Cortex of kidney (tissue), 1 donor: ENCODE measurements at places on chromosomes 5 and 9.

GRCh38 chr5:178786859-178787499, 56.5 kb upstream of the ZNF354A start:
- DNase-seq: no peak

- DNase-seq: no peak
These were observed 34.6 kb downstream of the PLAC8L1 start for GRCh38 chr5:146070746-146071145.

DNA sequence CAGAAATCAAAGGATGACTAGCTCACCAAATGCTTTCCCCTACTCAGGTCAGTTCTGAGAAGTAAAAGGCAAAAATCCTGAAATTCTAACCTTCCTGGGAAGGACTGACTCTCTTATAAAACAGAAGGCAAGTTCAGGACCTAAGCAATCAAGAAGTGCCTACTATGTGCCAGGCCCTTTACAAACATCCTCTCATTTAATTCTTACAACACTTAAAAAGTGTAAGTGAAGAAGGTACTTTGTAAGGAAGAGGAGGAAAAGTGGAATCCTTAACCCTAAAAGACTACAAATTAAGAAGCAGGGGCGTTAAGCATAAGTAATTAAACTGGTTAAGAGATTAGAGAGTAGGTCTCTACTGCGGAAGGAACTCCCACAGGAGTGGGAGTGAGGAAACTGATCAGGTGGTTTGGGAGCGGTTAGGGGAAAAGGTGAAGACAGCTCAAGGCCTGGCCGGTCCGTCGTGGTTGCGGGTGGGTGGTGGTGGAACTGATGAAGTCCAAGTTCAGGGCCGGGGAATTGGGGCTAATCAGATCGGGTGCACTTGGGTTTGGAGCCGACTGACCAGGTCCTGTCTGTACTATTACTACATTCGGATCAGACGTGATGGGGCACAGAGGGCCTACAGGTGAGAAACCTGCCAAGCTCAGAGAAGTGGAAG, 839 bp downstream of the MED27 start:
- no peak for DNase-seq

DNA sequence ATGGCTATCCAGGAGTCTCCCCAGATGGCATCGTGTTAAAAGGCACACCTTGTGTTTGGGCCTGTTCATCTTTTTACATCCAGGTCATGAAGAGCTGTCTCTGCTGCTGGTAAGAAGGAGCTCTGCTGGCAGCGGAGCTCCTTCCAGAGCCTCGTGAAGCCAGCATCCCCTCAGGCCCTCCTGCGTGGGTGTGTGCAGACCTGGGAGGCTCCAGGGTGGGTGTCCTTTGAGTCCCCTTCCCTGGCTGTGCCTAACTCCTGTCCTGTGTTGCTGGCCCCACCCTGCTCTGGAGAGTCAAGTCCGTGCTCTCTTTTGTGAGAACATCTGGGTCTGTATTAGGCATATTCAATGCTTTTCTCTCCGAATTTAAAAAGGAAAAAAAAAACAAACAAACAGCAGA, 149.6 kb upstream of the IRX2 start:
- DNase-seq: no peak

GRCh38 chr5:17470064-17470463, 28.0 kb upstream of the TAF11L2 start:
- DNase-seq: no peak

- DNase-seq: no peak
These were observed 218.4 kb upstream of the MVB12B start for GRCh38 chr9:126108240-126108639.

GRCh38 chr9:2461892-2462291, 159.7 kb upstream of the VLDLR start:
- DNase-seq: no peak

DNA sequence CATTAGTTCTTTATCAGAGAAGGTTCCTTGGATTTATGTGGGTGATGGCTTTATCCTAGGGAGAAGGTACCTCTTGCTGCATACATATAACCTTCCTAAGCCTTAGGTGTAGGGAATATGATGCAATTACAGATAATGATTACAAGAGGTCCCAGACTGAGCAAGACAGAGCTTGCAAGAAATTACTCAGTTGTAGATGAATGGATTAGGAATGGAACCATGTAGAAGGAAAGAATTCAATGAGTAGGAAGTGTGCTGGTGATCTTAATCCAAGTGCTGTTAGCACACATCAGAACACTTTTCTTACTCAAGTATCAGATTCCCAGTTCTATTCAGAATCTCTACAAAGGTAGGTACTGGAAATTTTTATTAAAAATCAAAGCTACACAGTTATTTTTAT, 2.5 kb downstream of the OR13F1 start:
- no peak for DNase-seq

GRCh38 chr5:92559331-92559730, 1021.7 kb downstream of the NR2F1-AS1 start:
- no peak for DNase-seq

DNA sequence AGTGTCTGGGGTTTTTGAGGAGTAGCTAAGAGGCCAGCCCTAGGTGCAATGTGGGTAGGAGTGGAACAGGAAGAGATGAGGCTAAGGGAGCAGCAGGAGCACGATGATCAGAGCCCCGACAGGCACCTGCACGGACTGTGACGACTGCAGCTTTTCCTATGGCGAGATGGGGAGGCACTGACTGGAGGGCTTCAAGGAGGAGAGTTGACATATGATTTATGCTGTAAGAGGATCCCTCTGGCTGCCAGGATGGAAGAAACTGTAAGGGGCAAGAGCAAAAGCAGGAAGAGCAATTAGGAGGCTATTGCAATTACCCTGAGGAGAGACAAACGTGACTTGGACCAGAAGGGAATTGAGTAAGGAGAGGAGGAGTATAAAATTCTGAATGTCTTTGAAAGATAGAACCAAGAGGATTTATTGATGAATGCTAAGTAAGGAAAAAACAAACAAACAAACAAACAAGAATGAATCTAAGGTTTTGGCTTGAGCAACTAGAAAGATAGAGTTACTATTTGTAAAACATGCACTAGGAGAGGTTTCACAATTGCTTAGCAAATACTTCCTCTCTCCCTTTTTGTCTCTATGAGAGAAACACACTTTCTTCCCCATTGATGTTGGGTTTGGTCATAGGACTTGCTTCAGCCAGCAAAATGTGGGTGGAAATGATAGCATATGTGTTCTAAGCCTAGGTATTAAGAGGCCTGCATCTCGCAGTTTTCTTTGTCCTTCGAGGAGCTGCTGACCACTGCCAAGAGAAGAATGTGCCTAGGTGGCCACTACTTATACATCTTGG, 32.9 kb downstream of the TRPC7 start:
- no peak for DNase-seq

DNA sequence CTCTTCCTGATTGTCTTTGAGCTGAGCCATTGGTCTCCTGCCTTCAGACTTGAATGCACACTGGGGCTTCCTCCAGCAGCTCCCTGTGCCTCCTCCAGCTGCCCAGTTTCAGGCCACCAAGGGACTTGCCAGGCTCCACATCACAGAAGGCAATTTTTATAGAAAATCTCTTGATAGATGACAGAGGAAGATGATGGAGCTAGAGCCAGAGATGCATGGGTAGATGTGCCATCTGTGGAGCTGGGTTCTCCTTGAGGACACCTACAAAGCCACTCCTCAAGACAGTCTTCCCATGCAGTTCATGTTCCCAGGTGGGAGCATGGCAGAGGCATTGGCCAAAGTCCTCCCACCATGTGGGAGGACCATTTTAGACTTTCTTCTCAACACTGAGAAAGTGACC, 239.6 kb upstream of the IRX1 start:
- no peak for DNase-seq

DNA sequence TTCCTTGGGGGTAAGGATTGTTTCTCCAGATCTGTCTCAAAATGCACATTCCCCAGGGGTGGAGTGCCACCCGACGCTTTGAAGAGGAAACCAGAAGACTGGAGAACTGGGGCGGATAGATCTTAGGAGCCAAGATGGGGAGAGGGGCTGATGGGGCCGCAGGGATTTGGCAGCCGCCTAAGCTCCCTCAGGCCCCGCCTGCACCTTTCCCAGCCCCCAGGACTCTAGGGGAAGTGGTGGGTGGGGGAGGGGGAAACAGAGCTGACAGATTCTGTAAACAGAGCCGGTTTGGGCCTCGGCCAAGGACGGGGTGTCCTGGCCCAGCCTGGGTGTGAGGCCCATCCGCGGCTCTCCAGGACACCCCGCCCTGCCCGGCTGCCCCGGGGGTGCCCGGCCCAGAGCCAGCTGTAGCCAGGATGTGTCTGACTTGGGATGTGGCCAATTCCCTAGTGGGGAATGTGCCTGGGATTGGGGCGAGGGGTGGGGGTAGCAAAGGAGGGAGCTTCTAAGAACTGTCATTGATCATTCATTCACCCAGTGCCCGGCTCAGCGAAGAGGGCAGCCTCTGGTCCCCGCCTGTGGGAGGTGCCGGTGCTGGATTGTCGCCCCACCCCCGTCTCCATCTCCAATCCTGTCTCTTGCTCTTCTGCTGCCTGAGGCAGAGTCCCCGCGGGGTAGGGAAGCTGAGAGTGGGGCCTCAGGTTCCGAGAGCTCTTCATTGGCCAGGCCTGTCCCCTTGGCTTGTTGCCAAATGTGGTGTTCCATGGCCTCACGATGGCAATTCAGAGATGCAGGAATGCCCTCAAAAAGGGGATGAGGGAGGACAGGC, 54.8 kb upstream of the CDKN2AIPNL start:
- peak; percentile 27 for DNase-seq

DNA sequence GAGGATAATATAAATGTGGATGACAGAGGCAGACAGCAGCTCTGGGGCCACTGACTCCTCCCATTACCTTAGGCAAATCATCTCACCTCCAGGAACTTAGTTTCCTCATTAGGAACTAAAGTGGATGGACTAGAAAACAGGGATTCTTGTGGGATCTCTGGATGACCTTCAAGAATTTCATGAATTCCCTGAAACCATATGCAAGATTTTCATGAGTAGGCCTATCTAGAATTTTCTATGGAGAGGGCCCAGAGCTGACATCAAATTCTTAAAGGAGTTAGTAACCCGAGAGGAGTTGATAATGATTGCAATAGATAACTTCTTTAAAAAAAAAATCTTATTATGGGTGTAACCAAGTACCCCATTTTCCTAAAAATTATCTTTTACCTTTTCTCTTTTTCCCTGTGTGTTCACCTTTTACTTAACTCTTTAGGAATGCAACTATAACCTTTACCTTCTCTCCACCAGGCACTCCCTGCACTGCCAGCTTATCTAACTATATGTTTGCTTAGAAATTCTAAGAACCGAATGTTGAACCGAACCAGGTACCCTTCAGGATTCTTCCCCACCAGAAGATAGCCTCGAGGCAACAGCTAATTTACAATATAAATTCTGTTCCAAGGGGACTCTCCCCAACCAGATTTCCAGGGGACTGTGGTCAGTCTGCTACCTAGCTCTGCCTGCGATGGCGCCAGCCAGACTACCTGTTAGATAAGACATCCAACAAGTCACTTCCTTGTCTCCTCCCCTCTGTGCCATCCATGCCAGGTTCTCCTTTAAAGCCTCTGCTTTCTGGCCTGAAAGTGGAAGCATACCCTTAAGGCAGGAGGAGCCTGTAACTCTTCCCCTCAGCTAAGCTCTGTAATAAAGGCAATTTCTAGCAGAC, 86.0 kb downstream of the GCNT4 start:
- no peak for DNase-seq

DNA sequence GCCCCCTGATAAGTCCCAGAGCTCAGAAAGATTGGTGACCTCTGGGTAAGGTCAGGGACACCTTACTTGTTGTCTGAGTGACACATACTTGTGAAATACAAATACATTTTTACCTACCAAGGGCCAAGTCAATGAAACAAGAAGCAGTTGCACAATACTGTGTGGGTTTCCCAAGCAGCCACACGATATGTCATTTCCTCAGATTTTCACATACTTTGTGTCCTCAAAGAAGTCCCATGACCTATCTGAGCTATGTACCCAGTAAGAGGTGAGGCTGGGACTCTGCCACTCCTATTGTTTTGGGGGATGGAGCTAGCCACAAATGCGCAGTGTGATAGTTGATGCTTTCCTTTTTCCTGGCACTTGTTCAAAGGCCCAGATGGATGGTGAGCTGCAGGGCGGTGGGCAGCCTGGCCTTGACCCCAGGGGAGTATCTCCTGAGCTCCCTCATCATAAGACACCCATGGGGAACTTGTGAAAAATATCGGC, 4.8 kb upstream of the SLC25A51 start:
- no peak for DNase-seq

- DNase-seq: no peak
These were observed 437.0 kb upstream of the TRPC7 start for GRCh38 chr5:136802383-136802782.

GRCh38 chr9:98199388-98200033, 7.1 kb upstream of the CORO2A start:
- DNase-seq: no peak

GRCh38 chr9:23621924-23622323, 204.1 kb downstream of the ELAVL2 start:
- DNase-seq: no peak

GRCh38 chr9:35488566-35489312, 1.2 kb upstream of the RUSC2 start:
- no peak for DNase-seq

DNA sequence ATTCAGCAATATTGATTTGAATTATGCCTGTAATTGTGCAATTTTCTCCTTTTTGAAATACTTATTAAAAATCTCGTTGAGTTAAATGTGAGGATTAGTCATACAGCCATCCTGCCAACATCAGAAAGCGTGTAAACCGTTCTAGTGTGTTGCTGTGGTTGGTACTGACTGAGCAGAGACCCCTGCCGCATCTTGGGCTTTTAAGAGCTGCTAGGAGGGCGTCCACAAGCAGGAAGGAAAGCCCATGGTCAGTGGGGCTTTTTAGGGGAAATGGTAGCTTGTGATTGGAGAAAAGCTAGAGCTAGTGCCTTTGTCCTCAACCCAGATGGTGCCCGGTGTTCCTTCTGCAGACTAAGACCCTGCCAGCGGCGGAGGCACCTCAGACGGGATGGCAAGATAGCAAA, 1.3 kb downstream of the SDHA start:
- DNase-seq: no peak

GRCh38 chr5:76445063-76445462, 42.0 kb downstream of the IQGAP2 start:
- no peak for DNase-seq

GRCh38 chr5:14810928-14811572, 60.5 kb downstream of the ANKH start:
- DNase-seq: no peak

GRCh38 chr9:98808411-98808815, 943 bp downstream of the GALNT12 start:
- no peak for DNase-seq

- DNase-seq: no peak
These were observed 45.1 kb downstream of the TGFBI start for GRCh38 chr5:136073714-136074529.

GRCh38 chr9:15977438-15977837, 424.6 kb downstream of the CCDC171 start:
- DNase-seq: no peak

GRCh38 chr9:135287627-135288026, 192.0 kb upstream of the PPP1R26 start:
- no peak for DNase-seq

DNA sequence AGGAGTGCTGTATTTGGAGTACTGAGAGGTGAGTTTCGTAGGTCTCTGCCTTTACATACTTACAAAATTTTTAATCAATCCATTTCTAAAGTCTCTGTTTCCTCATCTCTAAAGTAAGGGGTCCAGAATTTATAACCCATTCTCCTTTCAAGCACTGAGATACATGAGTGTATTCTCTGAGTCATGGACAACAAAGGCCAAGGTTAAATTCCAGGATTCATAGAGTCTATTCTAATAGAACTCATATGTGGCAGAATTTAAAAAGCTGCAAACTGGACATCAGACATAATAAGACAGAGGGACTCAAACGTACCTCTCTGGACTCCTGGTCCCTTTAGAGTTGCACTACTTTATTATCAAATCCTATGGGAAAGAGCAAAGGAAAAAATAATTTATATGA, 112.5 kb upstream of the SLIT3 start:
- DNase-seq: no peak
